ENCODE measurements at places on chromosomes 5 and 9.
A peak's percentile ranks its signal among the peaks of the same experiment; 100 is the strongest.

GRCh38 chr9:83508067-83508466, 30.1 kb downstream of the FRMD3 start:
- DNase-seq: peak; percentile 42

DNA sequence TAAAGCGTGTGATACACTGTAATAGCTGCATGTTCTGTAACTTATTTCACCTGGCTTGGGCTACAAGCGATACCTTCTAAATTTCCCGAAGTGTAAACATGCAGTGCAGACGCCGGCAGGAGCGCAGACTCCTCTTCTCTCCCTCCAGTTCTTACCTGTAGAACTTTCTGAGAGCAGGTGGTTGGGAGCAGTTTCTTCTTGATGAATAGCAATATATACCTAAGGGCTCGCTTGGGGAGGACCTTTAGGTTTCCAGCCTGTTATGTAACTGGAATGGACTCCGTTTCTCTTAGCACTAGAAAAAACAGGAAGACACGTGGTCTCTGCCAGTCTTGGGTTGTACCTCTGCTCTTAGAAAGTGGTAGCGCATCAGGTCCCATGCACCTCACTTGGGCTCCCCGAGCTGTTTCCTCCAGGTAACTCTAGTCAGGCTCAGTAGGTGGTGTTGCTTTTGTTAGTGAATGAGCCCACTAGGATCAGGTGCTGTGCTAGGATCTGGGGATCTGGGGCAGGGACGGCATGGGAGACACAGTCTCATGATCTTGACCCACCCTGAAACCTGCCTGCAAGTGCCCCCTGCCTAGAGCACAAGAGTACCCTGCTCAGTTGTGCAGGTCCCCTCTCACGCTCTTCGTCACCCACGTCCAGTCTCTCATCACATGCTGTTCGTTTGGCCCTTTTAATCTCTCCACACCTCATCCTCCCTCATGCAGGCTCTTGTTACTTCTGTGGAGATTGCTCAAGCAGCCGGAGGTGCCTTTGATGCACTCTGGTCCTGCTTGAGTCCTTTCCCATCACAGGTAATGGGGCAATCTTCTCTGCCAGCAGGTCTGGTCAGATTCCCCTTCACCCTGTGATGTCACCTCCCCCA, 2.8 kb downstream of the TENT4A start:
- no peak for DNase-seq

- no peak for DNase-seq
Observed at GRCh38 chr5:151285683-151286082, 17.9 kb downstream of the SLC36A3 start.

GRCh38 chr9:93480262-93480661, 26.9 kb upstream of the FAM120AOS start:
- DNase-seq: no peak

GRCh38 chr5:80141681-80142080, 106.5 kb downstream of the THBS4 start:
- DNase-seq: peak; percentile 52

GRCh38 chr5:10756549-10756948, 4.5 kb downstream of the DAP start:
- peak; percentile 85 for DNase-seq

DNA sequence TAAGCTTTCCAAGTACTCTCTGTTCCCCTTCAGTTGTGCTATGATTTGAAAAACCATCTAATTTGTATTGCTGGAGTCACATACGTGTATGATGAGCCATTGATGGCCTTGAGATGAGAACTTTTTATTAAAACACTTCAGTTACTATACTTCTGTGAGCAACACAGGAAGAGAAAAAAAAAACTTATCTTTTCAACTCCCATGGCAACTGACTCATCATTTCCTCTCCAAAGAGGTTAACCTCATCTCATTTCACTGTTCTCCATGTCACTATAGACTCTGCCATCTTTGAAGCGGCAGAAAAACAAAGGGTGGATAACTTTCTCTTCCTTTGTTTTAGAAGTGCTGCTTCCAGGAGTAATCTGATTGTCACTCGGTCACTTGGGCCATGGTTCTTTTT, 104.3 kb upstream of the PCSK1 start:
- DNase-seq: peak; percentile 84

GRCh38 chr5:73523861-73524260, 25.6 kb downstream of the BTF3 start:
- DNase-seq: peak; percentile 20

DNA sequence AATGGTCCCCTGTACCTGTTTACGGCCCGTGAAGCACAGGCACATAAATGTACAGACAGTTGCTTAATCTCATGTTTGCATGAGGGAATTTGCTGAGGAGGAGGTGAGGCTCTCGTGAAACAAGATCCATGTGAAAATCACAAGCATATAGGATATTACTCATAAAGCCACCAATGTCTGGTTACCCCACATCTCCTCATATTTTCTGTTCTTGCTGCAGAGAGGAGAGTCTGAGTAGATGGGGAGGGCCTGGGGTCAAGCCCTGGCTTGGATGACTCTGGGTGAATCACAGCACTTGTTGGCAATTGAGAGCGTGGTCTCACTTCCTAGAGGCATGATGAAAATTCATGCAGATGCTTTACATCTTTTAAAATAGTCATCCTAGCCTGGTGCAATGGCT, 975 bp downstream of the AGXT2 start:
- DNase-seq: peak; percentile 91

GRCh38 chr5:56574778-56575177, 240.6 kb upstream of the MAP3K1 start:
- DNase-seq: peak; percentile 70

DNA sequence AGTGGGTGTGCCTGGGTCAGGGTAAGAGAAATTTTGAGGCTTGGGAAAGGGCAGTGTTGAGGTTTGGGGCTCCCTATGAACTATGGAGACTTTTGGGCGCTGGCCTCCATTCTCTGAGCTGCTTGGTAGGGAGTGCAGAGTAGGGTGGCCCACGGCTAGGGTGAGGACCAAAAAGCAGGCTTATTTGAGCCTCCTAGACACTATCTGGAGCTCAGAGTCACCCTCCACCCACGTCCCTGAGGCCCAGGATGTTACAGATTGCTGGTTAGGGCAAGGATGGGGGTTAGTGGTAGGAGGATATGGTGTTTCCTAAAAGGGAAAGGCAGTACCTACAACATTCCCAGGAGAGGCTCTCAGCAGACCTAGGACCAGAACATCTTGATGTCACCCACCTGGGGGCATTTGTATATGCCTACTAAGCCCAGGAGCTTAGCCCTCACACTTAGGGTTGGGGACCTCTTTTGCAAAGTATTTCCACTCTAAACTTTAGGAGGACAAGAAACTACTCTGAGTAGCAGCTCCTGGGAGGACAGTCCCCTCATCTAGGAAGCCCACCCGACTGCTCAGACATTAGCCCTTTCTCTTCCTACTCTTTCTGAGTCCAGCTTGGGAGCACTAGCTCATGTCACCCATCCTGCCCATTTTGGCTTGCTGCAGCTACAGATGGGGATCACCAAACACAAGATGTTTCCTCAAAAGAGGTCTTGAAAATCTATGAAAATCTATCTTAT, 2.3 kb downstream of the SHROOM1 start:
- no peak for DNase-seq

DNA sequence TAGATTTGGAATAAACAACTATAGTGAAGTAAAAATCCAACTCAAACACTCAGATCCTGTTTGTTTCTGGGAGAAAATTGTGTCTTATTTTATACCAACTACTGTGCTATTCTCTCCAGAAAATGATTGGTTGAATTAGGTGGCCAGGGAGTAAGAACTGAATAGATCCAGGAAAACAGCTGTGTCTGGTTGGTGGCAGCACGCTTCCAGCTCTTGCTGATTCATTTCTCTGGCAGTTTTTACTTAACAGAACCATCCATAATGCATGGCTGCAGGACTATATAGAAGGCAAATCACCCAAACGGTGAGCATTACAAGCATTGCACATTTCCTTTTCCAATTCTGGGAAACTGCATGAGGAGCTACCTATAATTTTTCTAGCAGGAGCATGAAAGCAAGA, 29.5 kb downstream of the DMAC1 start:
- no peak for DNase-seq

- no peak for DNase-seq
Observed at GRCh38 chr9:128654481-128654880, 2.2 kb downstream of the DYNC2I2 start.

- peak; percentile 39 for DNase-seq
Observed at GRCh38 chr5:122312591-122313406, 762 bp downstream of the SNCAIP start.

GRCh38 chr5:149773291-149774095, 43.4 kb downstream of the PPARGC1B start:
- DNase-seq: no peak

GRCh38 chr9:78601957-78602565, 305.1 kb downstream of the PSAT1 start:
- peak; percentile 73 for DNase-seq

Data from EH (cell line).